ENCODE measurements at places on chromosomes 4 and X. TPM values are rescaled to one million over a fixed set of nuclear protein-coding genes. Genes with fewer than 3 reads are reported as not detected.

Gene SLC10A7
- total RNA-seq = 4.5 TPM

Gene ATOH1
- total RNA-seq = 0.15 TPM

Gene DGAT2L6
- not detected for total RNA-seq

Gene MTM1
- total RNA-seq = 14.6 TPM

Gene PPP2R2C
- 8.6 TPM for total RNA-seq

Gene CPZ
- total RNA-seq = 1.2 TPM

Gene CTAG1B
- not detected for total RNA-seq

- DNase-seq = no peak
Measured at GRCh38 chrX:11628399-11628798, 37.3 kb downstream of the ARHGAP6 start.

DNA sequence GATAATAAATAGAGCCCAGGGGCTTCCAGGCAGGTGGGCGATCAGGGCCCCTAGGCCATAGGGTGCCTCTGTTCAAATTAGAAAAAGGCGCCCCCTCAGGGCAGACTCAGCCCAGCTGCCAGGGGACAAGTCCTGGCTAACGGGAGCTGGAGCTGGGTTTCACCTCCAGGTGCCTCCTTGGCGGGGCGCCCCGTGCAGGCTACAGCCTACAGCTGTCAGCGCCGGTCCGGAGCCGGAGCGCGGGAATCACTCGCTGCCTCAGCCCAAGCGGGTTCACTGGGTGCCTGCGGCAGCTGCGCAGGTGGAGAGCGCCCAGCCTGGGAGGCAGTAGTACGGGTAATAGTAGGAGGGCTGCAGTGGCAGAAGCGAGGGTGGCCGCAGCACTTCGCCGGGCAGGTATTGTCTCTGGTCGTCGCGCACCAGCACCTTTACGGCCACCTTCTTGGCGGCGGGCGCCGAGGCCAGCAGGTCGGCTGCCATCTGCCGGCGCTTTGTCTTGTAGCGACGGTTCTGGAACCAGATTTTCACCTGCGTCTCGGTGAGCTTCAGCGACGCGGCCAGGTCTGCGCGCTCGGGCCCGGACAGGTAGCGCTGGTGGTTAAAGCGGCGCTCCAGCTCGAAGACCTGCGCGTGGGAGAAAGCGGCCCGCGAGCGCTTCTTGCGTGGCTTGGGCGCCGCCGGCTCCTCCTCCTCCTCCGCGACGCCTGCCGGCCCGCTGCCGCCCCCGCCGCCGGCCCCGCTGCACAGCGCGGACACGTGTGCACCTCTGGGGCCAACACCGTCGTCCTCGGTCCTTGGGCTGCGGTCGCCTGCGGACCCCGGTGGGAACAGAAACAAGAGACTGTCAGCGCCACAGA lies 2.4 kb downstream of the NKX3-2 start:
- DNase-seq = peak; percentile 58

- no peak for DNase-seq
Measured at GRCh38 chr4:136400829-136401228, 1131.5 kb downstream of the PCDH18 start.

DNA sequence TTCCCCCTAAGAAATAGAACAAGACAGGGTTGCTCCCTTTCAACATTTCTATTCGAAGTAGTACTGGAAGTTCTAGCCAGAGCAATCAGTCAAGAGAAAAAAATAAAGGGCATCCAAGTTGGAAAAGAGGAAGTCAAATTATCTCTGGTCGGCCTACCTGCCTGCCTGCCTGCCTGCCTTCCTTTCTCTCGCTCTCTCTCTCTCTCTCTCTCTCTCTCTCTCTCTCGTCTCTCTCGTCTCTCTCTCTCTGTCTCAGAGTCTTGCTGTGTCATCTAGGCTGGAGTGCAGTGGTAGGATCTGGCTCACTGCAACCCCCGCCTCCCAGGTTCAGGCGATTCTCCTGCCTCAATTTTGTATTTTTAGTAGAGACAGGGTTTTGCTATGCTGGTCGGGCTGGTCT lies 42.9 kb downstream of the CCKAR start:
- no peak for DNase-seq

- DNase-seq = no peak
Measured at GRCh38 chr4:86834901-86835300, 14.3 kb downstream of the SLC10A6 start.

DNA sequence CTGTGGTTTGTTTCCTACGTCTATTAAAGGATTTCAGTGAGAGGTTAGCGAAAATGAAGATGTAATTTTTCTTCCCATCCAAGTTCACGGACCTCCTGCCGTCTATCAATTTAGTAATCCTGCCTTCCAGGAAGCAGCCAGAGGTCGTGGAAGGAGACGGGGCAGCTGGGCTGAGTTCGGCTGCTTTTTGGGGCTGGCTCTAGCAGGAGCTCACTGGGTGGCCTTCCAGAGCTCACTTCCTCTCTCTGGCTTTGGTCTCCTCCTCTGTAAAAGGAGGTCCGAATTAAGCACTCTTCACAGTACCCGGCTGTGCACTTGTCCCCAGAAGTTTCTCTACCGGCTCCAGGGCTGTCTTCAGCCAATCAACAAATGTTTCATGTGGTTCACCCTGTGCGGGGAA lies 295.4 kb downstream of the BCOR start:
- peak; percentile 45 for DNase-seq

DNA sequence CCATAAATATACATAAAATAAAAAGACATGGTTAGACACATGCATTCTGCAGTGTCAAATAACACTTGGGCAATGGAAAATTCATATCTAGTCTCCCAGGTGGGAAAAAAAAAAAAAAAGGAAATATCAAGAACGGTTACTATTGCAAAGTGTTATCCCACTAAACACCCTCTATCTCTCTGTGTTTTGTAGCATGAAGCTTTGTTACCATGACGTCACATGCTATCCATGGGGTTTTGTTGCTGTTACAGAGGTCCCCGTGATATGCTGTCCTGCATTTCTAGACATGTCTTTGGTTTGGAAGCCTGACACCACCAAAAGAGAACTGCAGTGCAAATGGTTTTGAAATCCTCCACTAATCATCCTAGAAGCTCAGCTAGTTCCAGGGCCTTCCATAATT lies 50.7 kb upstream of the TLR3 start:
- no peak for DNase-seq

DNA sequence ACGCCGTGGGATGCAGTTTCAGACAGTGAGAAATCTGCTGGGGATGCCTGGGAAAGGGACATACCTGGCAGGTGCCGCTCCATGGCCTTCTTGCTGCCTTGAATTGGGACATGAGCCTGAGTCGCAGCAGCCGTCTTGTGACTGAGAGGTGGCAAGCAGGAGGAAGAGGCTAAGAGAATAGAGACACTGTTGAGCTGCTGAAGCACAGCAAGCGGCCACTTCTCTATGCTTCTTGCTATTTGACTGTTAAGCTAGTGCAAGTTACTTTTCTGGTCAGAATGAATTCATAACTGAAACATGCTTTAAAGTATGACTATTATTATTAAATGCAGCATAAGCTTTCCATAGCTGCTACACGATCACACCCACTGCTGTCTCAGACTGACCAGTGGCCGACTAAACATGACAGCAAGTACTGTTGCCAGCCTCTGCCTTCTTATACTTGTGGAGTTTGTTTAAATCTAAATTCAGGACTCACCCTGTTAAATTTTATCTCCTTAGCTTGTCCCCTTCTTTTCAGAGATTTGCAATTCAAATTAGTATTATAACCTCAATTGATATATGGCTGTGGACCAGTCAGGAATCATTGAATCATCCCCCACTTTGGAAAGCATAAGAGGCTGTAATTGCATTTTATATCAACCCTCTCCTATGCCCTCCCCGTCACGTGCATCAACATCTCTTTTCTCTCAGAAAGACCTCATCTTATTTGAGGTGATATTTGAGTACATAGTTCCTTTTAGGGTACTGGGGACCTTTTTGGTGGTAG lies 24.8 kb upstream of the ACSL1 start:
- peak; percentile 30 for DNase-seq

- no peak for DNase-seq
Measured at GRCh38 chr4:75287738-75288517, 226.3 kb downstream of the RCHY1 start.

DNA sequence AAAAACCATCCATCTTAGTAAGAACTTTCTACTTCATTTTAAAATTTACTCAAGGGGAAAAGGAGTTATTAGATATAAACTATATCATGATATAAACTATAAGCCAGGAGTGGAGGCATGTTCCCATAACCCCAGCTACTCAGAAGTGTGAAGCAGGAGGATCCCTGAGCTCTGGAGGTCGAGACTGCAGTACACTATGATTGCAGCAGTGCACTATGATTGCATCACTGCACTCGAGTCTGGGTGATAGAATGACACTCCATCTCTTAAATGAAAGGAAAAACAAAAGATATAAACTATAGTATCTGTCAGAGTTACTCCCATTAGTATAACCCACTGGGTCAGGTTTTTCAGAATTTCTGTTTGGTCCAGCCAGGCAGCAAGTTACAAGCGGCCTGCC lies 47.6 kb downstream of the RPS3A start:
- no peak for DNase-seq

- DNase-seq = no peak
Measured at GRCh38 chrX:45843518-45843917, 642.8 kb upstream of the DIPK2B start.

GRCh38 chr4:53512608-53513007 lies 78.7 kb downstream of the LNX1 start:
- DNase-seq = no peak

- DNase-seq = no peak
Measured at GRCh38 chr4:128590034-128590740, 219.3 kb upstream of the JADE1 start.

All from left ventricle myocardium superior (tissue), 1 donor.